BJ (cell line): ENCODE measurements at places on chromosomes 6 and 20.

- DNase-seq, result no peak
These were observed 398 bp downstream of the ZBTB2 start for GRCh38 chr6:151390851-151391470.

DNA sequence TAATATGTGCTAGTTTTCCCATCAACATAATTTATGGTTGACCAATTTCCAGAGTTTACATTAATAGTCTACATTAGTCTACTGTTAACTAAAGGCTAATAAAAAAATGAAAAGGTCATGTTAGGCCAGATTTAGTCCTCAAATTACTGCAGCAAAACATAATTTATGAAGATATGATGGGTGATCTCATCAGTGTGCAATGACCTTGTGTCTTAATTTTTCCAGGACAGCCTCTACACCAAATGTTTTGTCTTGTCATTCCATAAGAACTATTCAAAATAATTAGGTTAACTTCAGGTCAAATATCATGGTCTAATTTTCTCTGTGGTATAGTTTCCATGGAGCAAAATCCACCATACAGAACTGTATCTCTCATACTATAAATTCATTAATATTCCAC lies 234.2 kb downstream of the COL12A1 start:
- no peak for DNase-seq

DNA sequence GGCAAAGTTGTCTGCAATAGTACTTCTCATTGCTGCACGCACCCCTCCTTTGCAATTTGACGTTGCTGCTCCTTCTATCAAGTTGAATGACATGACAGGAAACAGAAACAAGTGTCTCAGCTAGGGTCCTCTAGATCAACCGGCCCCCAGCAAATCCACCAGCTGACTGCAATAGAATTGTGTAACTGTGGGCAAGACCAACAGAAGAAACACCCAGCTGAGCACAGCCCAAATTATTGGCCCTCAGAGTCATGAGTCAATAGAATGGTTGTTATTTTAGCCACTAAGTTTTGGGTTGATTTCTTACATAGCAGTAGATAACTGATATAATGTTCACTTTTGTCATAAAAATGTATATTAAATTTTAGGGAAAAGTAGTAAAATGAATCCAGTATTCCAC lies 202.7 kb downstream of the MAFB start:
- no peak for DNase-seq

GRCh38 chr20:19448632-19449031 lies 236.2 kb downstream of the SLC24A3 start:
- no peak for DNase-seq
